ENCODE measurements at places on chromosomes 5 and 9. TPM values are rescaled to one million over a fixed set of nuclear protein-coding genes. Genes with fewer than 3 reads are reported as not detected.

Gene ARAP3
- total RNA-seq, result 4.1 TPM

DNA sequence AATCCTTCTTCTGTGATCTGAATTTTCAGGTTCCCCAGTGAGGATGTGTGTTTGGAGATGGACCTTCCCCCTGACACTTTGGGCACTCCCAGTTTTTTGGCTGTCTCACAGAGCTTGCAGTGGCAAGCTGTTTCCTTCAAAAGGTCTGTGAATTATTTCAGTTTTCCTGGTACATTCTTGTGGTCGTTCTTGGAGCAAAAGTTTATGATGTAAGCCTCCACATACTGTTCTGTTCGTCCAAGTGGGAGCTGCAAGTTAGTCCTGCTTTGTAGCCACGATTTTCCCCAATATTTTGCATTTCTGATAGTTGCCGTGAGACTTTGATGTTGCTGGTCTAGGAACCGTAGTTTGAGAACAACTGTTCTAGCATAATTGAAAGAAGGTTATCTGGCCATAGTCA is 88.3 kb downstream of the MTAP start:
- DNase-seq, result no peak
- H3K27me3 ChIP-seq, result no peaks in the 10 kb centered on the region
- H3K27ac ChIP-seq, result no peak overlapping the region

- no peaks in the 10 kb centered on the region for H3K27me3 ChIP-seq
- H3K27ac ChIP-seq, result no peak overlapping the region
- no peaks in the 10 kb centered on the region for H3K4me1 ChIP-seq
- H3K36me3 ChIP-seq, result no peaks in the 10 kb centered on the region
- DNase-seq, result no peak
Observed at GRCh38 chr5:159123700-159124099, 24.0 kb upstream of the EBF1 start.

DNA sequence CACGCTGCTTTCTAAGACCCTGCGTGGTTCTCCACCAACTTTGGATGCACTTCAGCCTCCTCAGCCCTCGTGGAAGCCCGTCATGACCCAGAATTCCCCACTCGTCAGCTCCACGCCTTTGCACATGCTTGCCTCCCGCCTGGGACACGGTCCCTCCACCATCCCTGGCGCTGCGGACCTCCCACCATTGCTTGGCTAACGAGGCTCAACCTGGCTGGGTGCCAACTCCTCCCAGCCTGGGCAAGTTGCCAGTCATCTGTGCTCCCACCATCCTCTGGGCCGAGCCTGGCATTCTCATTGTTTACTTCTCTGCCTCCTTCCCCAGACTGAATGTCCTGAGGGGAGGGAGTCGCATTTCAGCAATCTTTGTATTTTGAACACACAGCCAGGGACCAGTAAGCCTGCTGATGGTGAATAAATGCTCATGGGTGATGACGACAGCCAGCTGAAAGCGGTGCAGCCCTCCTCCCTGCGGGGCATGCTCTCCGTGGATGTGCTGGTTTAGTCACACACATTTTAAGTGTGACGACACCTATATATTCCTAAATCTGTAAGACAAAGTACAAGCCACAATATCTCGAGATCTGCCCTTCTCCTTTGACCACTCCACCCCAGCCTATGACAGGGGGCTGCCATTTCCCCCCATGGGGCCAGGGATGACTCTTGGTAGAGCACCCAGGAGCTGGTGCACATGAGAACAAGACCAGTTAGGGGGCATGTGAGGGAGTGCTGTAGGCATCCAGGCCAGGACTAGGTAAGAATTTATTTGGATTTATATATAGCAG is 37.6 kb downstream of the ANKRD33B start:
- no peaks in the 10 kb centered on the region for H3K36me3 ChIP-seq
- no peaks in the 10 kb centered on the region for H3K27me3 ChIP-seq
- H3K4me3 ChIP-seq, result no peak overlapping the region
- peak; percentile 89 for DNase-seq
- no peak overlapping the region for H3K27ac ChIP-seq
- H3K4me1 ChIP-seq, result peaks cover 6% of the 10 kb centered on the region

DNA sequence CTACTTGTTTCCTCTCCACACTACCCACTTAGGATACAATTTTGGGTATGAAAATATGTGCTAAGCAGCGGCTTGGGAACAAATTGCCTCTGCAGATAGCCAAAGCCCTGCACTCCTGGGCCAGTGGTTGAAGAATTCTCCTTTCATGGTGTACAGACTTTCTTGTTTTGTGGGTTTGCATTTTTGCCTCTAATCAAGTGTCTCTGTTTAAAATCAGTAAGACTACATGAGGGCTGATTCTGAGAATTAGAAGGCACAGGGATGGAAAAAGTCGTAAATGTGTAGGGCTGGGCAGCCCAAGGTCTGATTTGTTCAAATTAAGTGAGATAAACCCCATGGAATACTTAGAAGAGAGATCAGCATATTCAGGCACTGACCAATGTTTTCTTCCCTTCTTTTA is 103.7 kb upstream of the CD180 start:
- no peak for DNase-seq
- H3K4me1 ChIP-seq, result peaks cover 29% of the 10 kb centered on the region

DNA sequence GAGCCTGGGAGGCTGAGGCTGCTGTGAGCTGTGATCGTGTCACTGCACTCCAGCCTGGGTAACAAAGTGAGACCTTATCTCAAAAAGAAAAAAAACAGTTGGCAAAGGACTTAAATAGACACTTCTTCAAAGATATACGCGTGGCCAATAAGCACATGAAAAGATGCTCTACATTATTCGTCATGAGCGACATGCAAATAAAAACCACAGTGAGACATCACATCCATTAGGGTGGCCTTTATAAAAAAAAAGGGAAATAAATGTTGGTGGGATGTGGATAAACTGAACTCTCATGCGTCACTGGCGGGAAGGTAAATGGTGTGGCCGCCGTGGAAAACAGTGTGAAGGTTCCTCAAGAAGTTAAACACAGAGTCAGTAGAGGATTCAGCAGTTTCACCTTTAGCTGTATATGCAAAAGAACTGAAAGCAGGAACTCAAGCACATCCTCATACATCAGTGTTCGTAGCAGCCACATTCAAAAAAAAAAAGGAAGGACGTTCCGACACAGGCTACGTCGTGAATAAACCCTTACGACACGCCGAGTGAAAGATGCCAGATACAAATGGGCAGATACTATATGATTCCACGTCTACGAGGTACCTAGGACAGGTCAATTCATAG is 24.5 kb upstream of the NRARP start:
- no peak overlapping the region for H3K4me3 ChIP-seq
- no peaks in the 10 kb centered on the region for H3K4me1 ChIP-seq
- H3K36me3 ChIP-seq, result no peaks in the 10 kb centered on the region
- no peak overlapping the region for H3K27ac ChIP-seq

DNA sequence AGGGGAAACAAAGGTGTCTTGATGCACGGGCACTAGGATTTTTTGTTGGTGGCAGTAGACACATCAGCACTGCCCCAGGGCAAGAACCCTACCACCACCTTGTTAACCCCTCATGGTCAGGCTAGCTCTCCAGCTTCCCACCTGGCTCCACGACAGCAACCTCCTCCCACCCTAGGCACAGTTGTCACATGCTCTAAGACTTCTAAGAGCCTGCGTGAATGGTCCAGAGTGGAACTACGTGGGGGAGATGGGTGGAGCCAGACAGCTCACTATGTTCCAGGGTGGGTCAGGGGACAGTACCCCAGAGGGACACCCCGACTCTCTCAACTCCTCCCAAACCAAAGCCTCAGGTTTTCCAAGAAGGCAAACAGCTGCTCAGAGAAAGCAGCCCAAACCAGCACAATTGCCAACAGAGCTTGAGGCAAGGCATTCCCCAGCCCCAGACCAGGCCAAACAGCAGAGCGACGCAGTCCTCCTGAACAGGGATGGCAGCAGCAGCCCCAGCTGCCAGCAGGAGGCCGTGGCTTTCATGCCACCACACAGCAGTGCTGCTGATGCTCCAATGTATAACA is 78.0 kb downstream of the NRG2 start:
- no peak for DNase-seq
- no peak overlapping the region for H3K4me3 ChIP-seq
- no peaks in the 10 kb centered on the region for H3K4me1 ChIP-seq

DNA sequence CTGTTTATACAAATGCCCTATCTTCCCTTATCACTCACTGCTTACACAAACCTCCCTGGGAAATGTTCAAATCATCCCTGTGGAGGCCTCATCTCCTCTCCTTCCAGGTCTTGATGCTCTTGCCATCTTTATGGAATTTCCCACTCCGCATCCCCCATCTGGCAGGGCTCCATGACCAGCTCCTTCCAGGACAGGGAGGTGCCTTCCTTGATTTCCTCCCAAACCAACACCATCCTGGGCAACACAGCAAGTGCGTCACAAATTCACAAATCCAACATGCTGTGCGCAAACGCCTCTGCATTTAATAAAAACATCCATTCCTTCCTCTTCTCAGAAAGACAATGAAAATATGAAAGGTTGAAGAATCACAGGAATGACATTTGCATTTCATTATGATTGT is 51.7 kb downstream of the EPB41L4A start:
- no peak overlapping the region for H3K4me3 ChIP-seq
- H3K27ac ChIP-seq, result no peak overlapping the region
- DNase-seq, result no peak
- no peaks in the 10 kb centered on the region for H3K4me1 ChIP-seq
- no peaks in the 10 kb centered on the region for H3K27me3 ChIP-seq

Gene HK3
- total RNA-seq, result 0.84 TPM

Gene AQP7
- total RNA-seq, result not detected

GRCh38 chr9:108473209-108474112 is 382.3 kb downstream of the ACTL7B start:
- no peak overlapping the region for H3K4me3 ChIP-seq
- no peak for DNase-seq
- H3K36me3 ChIP-seq, result no peaks in the 10 kb centered on the region
- no peak overlapping the region for H3K27ac ChIP-seq

DNA sequence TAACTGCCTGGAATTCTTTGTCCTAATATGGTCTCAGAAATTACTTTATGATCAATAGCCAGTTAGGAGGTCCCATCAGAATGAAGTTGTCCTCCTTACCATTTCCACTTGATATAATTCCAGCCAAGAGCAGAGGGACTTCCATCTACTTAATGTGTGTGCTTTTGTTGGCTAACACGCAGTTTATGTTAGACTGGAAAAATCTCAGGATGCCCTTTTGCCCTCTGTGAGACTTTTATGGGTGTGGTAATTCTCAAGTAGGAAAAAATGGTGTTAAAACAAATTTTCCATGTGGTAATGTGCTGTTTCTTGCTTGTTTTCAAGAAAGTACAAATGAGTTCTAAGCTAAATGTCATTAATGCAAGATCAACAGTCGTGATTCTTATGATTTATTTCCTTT is 327.1 kb downstream of the MTRR start:
- H3K4me1 ChIP-seq, result no peaks in the 10 kb centered on the region
- DNase-seq, result no peak
- H3K4me3 ChIP-seq, result no peak overlapping the region
- H3K27me3 ChIP-seq, result no peaks in the 10 kb centered on the region
- H3K36me3 ChIP-seq, result no peaks in the 10 kb centered on the region

GRCh38 chr9:37221489-37222106 is 101.2 kb downstream of the ZCCHC7 start:
- no peaks in the 10 kb centered on the region for H3K27me3 ChIP-seq
- H3K4me1 ChIP-seq, result peaks cover 45% of the 10 kb centered on the region
- H3K4me3 ChIP-seq, result no peak overlapping the region
- no peak for DNase-seq

GRCh38 chr5:154791535-154791934 is 36.4 kb downstream of the LARP1 start:
- H3K27me3 ChIP-seq, result no peaks in the 10 kb centered on the region
- no peak for DNase-seq
- H3K4me3 ChIP-seq, result no peak overlapping the region

- no peak overlapping the region for H3K27ac ChIP-seq
- no peak overlapping the region for H3K4me3 ChIP-seq
- DNase-seq, result no peak
- H3K27me3 ChIP-seq, result peaks cover 10% of the 10 kb centered on the region
- H3K4me1 ChIP-seq, result peaks cover under 1% of the 10 kb centered on the region
Observed at GRCh38 chr5:59193616-59194319, 610.9 kb downstream of the RAB3C start.

GRCh38 chr9:86708918-86709835 is 238.1 kb downstream of the GAS1 start:
- H3K36me3 ChIP-seq, result no peaks in the 10 kb centered on the region
- no peak overlapping the region for H3K27ac ChIP-seq
- H3K4me3 ChIP-seq, result no peak overlapping the region
- no peaks in the 10 kb centered on the region for H3K4me1 ChIP-seq
- no peak for DNase-seq

- no peak overlapping the region for H3K4me3 ChIP-seq
- H3K36me3 ChIP-seq, result no peaks in the 10 kb centered on the region
- no peaks in the 10 kb centered on the region for H3K27me3 ChIP-seq
- peaks cover 88% of the 10 kb centered on the region for H3K4me1 ChIP-seq
- no peak overlapping the region for H3K27ac ChIP-seq
Observed at GRCh38 chr5:167968837-167969236, 322.6 kb upstream of the WWC1 start.

Gene ANKRD33B
- total RNA-seq, result 1.1 TPM

Gene SUSD3
- not detected for total RNA-seq

DNA sequence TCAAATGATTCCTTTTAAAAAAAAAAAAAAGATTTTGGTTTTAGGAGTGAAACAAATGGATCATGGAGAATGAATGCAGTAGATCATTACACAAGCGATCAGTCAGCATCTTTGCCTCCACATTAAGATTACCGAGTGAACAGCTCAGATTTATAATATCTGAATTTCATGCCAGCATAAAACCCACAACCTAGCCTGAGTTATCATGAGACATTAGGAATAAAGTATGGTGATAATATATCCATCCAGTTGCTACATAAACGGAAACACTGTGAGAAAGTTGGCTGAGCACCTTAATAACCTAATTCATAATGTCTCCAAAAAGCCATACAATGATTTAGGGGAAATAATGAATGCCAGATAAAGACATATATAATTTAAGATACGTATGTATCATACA is 553.1 kb upstream of the TUSC1 start:
- no peak overlapping the region for H3K27ac ChIP-seq
- DNase-seq, result no peak
- no peaks in the 10 kb centered on the region for H3K4me1 ChIP-seq
- H3K36me3 ChIP-seq, result no peaks in the 10 kb centered on the region
- no peak overlapping the region for H3K4me3 ChIP-seq

GRCh38 chr9:75904364-75904763 is 13.9 kb downstream of the PCSK5 start:
- no peaks in the 10 kb centered on the region for H3K36me3 ChIP-seq
- H3K27me3 ChIP-seq, result peaks cover 22% of the 10 kb centered on the region
- no peak overlapping the region for H3K4me3 ChIP-seq
- DNase-seq, result no peak

- H3K27ac ChIP-seq, result no peak overlapping the region
- H3K36me3 ChIP-seq, result peaks cover 98% of the 10 kb centered on the region
- DNase-seq, result no peak
- H3K4me3 ChIP-seq, result no peak overlapping the region
- peaks cover 7% of the 10 kb centered on the region for H3K4me1 ChIP-seq
Observed at GRCh38 chr9:135103001-135103446, 15.6 kb downstream of the OLFM1 start.

- H3K36me3 ChIP-seq, result no peaks in the 10 kb centered on the region
- H3K4me3 ChIP-seq, result no peak overlapping the region
- H3K4me1 ChIP-seq, result no peaks in the 10 kb centered on the region
- no peak overlapping the region for H3K27ac ChIP-seq
- H3K27me3 ChIP-seq, result no peaks in the 10 kb centered on the region
Observed at GRCh38 chr5:103909391-103909790, 346.8 kb upstream of the NUDT12 start.

Data from A673 (cell line).